HFFc6 (cell line): ENCODE measurements at places on chromosomes 11 and 22.
A peak's percentile ranks its signal among the peaks of the same experiment; 100 is the strongest.

DNA sequence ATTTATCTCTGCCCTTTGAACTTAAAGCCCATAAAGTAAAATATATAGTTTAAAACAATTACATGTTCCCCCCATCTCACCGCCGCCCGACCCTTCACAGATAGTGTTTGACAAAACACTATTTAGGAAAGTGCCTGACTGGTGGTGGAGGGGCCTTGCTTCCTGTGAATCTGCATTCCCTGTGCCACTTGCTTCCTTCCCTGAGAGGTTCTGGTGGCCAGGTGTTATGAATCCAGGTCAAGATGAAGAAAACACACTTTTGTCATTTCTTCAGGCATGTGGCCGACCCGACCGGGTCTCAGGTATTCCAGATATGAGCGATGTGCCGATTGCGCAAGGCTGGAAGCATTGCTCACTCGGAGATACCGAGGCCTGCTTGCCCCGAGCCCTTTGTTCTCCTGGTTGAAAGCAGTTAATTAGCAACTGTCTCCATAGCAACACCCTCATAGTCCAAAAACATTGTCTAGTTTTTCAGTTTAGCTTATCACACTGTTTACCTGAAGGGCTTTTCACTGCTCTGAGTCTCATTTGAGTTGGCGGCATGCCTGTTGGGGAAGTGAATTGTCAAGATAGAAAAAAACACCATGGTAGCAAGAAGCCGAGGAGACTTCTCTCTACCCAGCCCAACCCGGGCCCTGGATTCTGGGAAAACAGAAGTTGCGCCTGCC is 128.3 kb downstream of the TEAD1 start:
- DNase-seq, result peak; percentile 87

DNA sequence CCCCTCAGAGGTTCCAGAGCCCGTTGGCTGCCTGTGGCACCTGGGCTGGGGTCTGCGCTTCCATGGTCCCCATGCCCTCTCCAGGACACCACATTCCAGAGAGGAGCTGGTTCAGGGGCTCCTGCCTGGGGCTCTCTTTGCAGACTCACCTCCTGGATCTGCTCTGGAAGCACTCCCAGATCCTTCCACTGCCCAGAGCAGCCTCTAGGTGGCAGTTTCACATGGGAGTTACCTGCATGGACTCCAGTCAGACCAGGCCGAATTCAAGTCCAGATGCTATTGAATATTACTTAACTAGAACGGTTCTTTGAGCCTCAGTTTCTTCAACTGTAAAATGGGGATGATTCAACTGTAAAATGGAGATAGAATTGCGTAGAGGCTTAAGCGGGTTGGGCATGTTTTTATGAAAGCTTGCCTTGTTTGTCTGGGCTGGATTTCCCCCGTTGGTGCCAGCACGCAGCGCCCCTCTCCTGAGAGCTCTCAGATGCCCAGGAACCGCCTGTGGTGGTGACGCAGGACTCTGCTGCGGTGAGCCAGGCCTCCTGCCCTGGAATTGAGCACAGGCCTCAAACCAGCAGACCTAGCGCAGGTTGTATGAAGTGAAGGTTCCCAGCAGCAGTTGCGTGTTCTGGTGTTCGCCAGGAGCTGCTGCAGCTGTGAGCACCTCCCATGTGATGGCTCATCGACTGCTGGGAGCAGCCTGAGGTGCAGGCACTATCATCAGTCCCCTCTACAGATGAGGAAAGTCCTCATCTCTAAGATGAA is 44.2 kb downstream of the LMO1 start:
- DNase-seq, result peak; percentile 37

- no peak for DNase-seq
These were observed 111.9 kb downstream of the CCDC34 start for GRCh38 chr11:27250867-27251665.

- no peak for DNase-seq
These were observed 92.2 kb downstream of the SPATA19 start for GRCh38 chr11:133753150-133753549.

GRCh38 chr11:57476757-57477506 is 16.6 kb downstream of the RTN4RL2 start:
- peak; percentile 27 for DNase-seq

DNA sequence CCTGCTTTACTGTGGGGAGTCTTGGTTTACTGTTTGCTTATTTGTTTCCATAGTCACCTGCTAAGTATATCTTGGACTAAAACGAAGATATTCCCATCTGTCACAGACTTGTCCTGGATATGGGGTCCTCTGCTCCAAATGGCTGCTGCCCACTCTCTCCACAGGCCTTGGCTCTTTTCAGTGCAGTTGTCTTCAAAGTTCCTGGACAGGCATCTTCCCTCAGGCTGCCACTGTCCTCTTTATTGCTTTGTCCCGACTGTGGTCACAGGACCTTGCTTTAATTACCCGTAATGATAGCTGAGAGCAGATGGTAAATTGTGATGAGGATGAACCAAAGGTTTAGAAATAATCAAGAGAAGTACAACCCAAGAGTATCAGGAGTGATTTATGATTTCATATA is 713.9 kb upstream of the CCDC179 start:
- no peak for DNase-seq

GRCh38 chr11:105790840-105791239 is 181.0 kb downstream of the GRIA4 start:
- no peak for DNase-seq

DNA sequence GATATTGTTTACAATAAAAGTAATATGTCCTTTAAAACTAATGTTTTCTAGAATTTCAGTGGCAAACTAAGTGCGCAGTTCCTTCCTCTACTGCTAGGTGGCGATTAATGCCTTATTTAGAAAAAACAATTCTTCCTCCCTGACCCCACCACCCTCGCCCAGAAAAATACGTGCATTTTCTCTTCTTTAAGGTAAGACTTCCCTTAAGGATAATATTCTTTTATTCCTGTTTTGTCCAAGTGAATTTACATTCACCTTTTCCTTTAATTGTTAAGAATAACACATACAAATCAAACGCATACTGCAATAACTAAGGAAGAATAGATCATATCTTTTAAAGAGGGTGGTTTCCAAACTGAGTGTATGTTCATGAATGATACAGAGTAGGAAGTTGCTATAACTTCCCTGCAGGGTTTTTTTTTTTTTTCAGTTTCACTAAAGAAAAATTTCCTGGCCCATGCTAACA is 17.0 kb upstream of the PSMA1 start:
- peak; percentile 17 for DNase-seq

- no peak for DNase-seq
These were observed 50.3 kb downstream of the CELSR1 start for GRCh38 chr22:46486996-46487717.

- DNase-seq, result no peak
These were observed at the start of gene SCUBE2 for GRCh38 chr11:9091044-9091922. Gene SCUBE2 (minus strand): TSS chr11:9091599. CDS start chr11:9091528, 71 bp downstream.

- DNase-seq, result no peak
These were observed 20.6 kb upstream of the FDX1 start for GRCh38 chr11:110409174-110409573.

DNA sequence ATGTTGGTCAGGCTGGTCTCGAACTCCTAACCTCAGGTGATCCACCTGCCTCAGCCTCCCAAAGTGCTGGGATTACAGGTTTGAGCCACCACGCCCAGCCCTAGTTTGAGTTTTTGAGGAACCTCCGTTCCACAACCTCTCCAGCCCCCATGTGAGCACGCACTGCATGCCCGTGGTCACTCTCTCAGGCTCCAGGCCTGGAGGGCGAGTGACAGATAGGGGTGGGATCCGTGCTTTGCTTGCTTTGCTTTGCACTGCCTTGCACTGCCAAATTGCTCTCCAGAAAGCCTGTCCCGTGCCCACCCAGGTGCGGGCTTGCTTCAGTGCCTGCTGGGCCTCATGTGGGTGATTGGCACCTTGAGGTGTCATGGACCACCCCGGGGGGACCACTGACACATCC is 29.9 kb downstream of the FGF4 start:
- DNase-seq, result no peak

- no peak for DNase-seq
These were observed 54.7 kb upstream of the CCDC89 start for GRCh38 chr11:85740481-85741400.
